ENCODE measurements at places on chromosomes 3 and 15. TPM values are rescaled to one million over a fixed set of nuclear protein-coding genes. Genes with fewer than 3 reads are reported as not detected.

- no peak overlapping the region for H3K27ac ChIP-seq
- DNase-seq = no peak
Observed at GRCh38 chr15:71239592-71240364, 124.5 kb downstream of the THSD4 start.

Gene DUOXA2
- total RNA-seq = not detected

DNA sequence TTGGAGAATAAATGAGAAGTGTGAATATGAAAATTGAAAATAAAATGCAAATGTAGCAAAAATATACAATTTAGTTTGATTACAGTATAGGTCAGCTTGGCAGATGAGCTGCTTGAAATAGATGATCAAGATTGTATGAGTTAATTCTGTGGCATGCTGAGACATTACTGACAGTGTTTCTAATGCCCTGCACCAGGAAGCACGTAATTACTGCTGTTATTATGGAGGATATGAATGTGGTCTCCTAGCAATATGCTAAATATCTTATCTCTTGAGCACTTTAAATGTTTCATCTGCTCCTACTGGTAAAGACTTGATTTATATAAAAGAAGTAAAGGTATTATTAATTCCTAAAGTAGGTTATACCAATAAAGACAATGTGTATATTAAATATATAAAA, 1015.5 kb downstream of the PLOD2 start:
- no peak overlapping the region for H3K27ac ChIP-seq
- no peak overlapping the region for H3K4me3 ChIP-seq
- H3K27me3 ChIP-seq = no peaks in the 10 kb centered on the region
- no peaks in the 10 kb centered on the region for H3K36me3 ChIP-seq
- H3K4me1 ChIP-seq = no peaks in the 10 kb centered on the region

DNA sequence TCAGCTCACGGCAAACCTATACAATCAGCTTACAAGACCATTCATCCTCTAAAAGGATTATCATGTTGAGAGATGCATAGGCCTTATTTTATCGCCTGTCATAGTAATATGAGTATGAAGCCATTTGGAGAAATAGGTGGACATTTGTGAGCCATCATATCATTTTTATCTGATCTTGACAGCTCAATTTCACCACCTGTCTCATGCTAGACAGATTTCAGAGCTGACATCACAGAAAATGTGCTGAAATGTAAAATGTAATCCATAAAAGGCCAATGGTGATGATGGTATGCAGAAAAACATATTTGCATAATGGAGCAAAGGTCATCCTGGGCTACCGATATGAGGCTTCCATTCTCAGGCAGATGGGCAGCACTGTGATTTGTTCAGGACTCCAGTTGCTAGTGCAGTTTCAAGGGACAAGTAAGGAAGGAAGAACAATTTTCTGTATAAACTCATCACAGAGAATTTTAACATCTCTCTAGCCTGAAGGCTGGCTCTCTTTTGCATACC, 221.5 kb downstream of the ULK4 start:
- no peaks in the 10 kb centered on the region for H3K27me3 ChIP-seq
- no peak for DNase-seq
- peaks cover 16% of the 10 kb centered on the region for H3K36me3 ChIP-seq
- H3K4me1 ChIP-seq = no peaks in the 10 kb centered on the region

Gene RNF13
- 28.8 TPM for total RNA-seq

- no peak overlapping the region for H3K4me3 ChIP-seq
- DNase-seq = no peak
- peaks cover 3% of the 10 kb centered on the region for H3K4me1 ChIP-seq
Observed at GRCh38 chr3:60177726-60178125, 1073.5 kb downstream of the FHIT start.

Gene PPP4R2
- total RNA-seq = 102 TPM

DNA sequence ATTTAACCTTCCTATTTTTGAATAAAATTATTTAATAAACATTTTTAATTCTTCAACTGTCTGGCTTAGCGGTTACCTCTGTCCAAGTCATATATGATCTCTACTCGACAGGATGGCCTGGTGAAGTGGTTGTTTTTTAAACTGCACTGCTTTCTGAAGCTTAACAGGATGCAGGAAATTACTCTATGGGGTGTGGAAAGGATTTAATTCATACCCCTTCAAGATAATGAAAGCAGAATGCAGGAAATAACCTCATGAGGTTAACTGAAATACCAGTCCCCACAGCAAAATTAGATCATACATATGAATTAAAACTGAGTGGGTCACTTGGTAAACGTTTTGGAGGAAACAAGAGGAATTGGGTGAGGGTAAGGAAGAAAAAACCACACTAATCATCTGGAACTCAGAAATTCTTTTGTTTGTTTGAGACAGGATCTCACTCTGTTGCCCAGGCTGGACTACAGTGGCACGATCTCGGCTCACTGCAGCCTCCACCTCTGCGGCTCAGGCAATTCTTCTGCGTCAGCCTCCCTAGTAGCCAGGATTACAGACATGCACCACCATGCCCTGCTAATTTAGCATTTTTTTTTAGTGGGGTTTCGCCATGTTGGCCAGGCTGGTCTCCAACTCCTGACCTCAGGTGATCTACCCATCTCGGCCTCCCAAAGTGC, 50.1 kb downstream of the LYSMD4 start:
- H3K27ac ChIP-seq = peak overlapping the region; percentile 83
- peak overlapping the region; percentile 39 for H3K4me3 ChIP-seq
- peaks cover 62% of the 10 kb centered on the region for H3K36me3 ChIP-seq
- peaks cover 32% of the 10 kb centered on the region for H3K4me1 ChIP-seq
- H3K27me3 ChIP-seq = no peaks in the 10 kb centered on the region
- no peak for DNase-seq

GRCh38 chr15:61227950-61228936, 859 bp downstream of the RORA start:
- peak; percentile 6 for DNase-seq
- no peaks in the 10 kb centered on the region for H3K36me3 ChIP-seq
- H3K27ac ChIP-seq = no peak overlapping the region
- peak overlapping the region; percentile 63 for H3K4me3 ChIP-seq
- H3K27me3 ChIP-seq = peaks cover 85% of the 10 kb centered on the region

DNA sequence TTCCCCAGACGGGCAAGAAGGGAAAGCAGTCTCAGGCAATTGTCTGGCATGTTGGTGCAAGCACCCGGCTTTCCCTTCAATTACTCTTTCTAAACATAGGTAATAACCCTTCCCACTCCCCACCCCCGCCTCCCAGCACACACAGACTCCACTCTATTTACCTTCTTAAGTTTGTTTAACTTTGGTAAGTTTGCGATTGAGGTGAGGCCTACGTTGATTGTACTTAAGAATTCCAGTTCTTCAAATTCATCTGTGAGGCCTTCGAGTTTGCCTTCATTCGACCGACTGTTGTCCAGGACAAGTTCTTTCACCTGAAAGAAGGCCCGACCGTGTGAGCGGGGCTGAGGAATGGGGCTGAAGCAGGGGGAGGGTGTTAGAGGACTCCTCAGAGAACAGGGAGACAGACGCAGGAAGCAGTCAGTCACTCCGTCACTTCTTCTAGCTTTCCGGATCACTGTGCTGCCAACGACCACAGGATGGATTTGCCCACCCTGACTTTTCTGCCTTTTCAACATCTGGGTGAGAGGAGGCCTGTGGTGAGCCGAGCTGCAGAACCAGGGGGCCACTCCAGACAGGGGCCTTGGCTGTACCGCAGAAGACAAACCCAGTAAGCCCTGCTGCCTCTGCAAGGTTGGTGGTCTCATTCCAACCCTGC, 33.0 kb downstream of the ANP32A start:
- DNase-seq = no peak
- H3K36me3 ChIP-seq = peaks cover 19% of the 10 kb centered on the region
- H3K4me3 ChIP-seq = no peak overlapping the region
- peaks cover 63% of the 10 kb centered on the region for H3K4me1 ChIP-seq
- no peaks in the 10 kb centered on the region for H3K27me3 ChIP-seq
- H3K27ac ChIP-seq = no peak overlapping the region

Gene SPINK8
- not detected for total RNA-seq

DNA sequence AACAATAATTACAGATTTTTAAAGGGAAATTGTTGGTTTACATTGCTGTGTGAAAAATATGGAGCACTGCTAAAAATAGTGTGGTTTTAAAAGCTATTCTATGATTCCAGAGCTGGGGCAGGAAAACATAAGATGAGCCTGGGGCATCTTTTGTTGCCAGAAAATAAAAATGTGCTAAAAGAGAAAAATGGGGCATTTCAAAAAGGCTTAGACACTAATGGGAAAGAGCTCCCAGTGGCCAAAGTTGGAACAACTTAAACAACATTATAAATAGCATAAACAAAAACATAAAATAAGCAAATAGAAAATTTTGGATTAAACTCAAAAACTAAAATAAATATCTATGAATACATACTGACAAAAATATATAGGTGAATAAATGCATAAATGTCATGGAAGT, 478.9 kb downstream of the NLGN1 start:
- no peak for DNase-seq
- H3K27me3 ChIP-seq = no peaks in the 10 kb centered on the region
- H3K36me3 ChIP-seq = no peaks in the 10 kb centered on the region
- H3K4me1 ChIP-seq = no peaks in the 10 kb centered on the region
- no peak overlapping the region for H3K4me3 ChIP-seq
- H3K27ac ChIP-seq = no peak overlapping the region

GRCh38 chr15:69391046-69391757, 22.9 kb upstream of the KIF23 start:
- no peak overlapping the region for H3K4me3 ChIP-seq
- H3K27me3 ChIP-seq = no peaks in the 10 kb centered on the region
- no peak for DNase-seq
- no peaks in the 10 kb centered on the region for H3K36me3 ChIP-seq
- no peak overlapping the region for H3K27ac ChIP-seq

GRCh38 chr3:145869958-145870357, 291.0 kb downstream of the PLOD2 start:
- no peak overlapping the region for H3K27ac ChIP-seq
- no peaks in the 10 kb centered on the region for H3K27me3 ChIP-seq
- H3K4me3 ChIP-seq = no peak overlapping the region
- no peaks in the 10 kb centered on the region for H3K4me1 ChIP-seq
- H3K36me3 ChIP-seq = no peaks in the 10 kb centered on the region

Gene ACAD9
- 47.5 TPM for total RNA-seq

Gene EFCAB12
- total RNA-seq = 0.24 TPM

DNA sequence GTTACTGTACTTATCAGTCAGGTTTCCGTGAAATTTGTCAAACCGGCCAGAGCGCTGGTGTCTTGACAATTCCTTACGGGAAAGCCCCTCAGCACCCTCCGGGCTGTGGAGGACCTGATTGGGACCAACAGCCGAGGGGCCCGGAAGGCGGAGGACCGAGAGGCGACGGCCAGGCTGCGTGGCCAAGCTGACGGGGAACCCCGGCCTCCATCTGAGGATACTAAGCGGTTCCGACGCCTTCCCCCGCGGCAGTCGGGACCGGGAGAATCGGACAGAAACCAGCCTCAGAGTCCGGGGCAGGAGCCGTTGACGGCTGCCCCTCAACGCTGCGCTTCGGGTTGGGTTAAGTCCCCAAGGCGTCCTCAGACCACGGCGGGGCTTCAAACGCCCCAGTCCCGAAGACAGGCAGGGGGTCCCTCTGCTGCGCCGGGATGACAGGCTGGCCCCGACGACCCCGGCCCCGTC, 499 bp downstream of the ALDH1A2 start:
- peaks cover 2% of the 10 kb centered on the region for H3K4me1 ChIP-seq
- no peak for DNase-seq
- H3K27me3 ChIP-seq = peaks cover 66% of the 10 kb centered on the region
- H3K27ac ChIP-seq = no peak overlapping the region
- peak overlapping the region; percentile 29 for H3K4me3 ChIP-seq

DNA sequence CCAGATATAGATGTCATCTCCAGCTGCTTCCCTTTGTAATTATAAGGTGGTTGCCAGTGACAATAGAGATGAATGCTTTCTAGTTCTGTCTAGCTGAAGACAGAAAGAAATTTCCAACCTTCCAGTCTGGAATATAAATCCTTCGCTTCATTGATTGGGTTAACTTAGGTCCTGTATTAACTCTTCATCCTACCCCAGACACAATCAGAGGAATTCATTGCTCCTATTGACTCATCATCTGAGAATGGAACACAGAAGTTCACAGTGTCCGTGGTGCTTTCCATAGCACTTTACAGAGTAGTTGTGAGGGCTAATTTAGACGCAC, 241.4 kb downstream of the NFKBIZ start:
- no peak for DNase-seq
- peaks cover 42% of the 10 kb centered on the region for H3K4me1 ChIP-seq
- H3K4me3 ChIP-seq = no peak overlapping the region
- no peaks in the 10 kb centered on the region for H3K27me3 ChIP-seq

Gene SMAD6
- total RNA-seq = 0.04 TPM

GRCh38 chr3:169453256-169454059, 210.1 kb downstream of the MECOM start:
- no peak overlapping the region for H3K4me3 ChIP-seq
- H3K36me3 ChIP-seq = no peaks in the 10 kb centered on the region
- no peaks in the 10 kb centered on the region for H3K27me3 ChIP-seq
- no peak overlapping the region for H3K27ac ChIP-seq
- H3K4me1 ChIP-seq = no peaks in the 10 kb centered on the region

Gene STIMATE
- total RNA-seq = 30.0 TPM

- peaks cover 10% of the 10 kb centered on the region for H3K4me1 ChIP-seq
- DNase-seq = no peak
- H3K36me3 ChIP-seq = no peaks in the 10 kb centered on the region
- no peaks in the 10 kb centered on the region for H3K27me3 ChIP-seq
Observed at GRCh38 chr3:12179441-12179840, 20.7 kb upstream of the TIMP4 start.

Gene KNG1
- not detected for total RNA-seq

Gene IL17RC
- total RNA-seq = 0.60 TPM

DNA sequence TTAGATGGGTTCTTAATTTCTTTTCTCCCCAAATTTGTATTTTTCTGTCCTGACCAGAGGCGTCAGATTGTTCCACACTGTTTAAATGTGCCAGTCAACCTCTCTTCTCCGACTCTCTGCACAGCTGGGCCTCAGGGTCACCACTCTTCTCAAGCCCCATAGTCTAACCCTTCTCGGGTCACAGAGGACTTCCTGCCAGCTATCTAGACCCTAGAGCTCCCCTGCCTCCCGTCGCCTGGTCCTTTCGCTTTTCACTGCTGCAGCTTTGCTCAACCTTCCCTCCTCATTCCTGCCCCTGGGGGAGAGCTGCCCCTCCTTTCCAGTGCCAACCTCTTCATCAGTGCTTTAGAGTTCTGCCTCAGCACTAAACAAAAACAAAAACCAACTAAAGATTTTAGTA, 151.7 kb downstream of the ATG7 start:
- H3K4me3 ChIP-seq = no peak overlapping the region

DNA sequence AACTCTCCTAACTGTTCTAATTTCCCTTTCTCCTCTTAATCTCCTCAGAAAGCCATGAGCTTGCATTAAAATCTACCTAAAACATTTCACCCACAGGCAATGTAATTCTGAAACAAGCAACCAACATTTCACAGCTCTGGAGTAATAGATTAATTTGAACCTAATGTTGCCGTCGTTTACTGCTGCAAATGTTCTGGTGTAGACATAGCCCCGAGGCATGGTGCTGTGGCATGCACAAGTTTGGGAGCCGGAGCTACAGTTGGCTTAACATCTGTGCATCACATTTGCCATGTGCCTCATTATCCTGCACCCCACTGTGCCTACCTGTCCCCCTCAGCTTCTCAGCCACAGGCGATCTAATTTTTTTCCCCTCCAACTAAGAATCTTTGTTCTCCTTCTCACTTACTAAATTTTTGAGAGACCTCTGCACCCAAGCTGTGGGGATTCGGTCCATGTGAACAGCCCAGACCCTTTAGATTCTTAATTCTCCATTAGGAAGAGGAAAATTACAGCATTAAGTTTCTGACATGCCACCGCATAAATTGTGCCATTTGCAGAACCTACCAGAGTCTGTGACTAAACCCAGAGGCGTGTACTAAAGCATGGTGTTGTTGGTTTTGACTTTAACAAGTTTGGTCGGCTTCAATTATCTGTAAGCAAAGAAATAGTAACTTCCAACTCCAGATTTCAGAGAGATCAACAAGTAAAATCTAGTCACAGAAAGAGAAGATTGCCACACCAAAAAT, 419.2 kb downstream of the MECOM start:
- no peaks in the 10 kb centered on the region for H3K36me3 ChIP-seq
- no peak overlapping the region for H3K27ac ChIP-seq
- DNase-seq = no peak
- H3K27me3 ChIP-seq = peaks cover 37% of the 10 kb centered on the region

Gene AHSG
- not detected for total RNA-seq

Gene CTXND1
- not detected for total RNA-seq

All from activated naive CD8-positive, alpha-beta T cell treated with anti-CD3 and anti-CD28 coated beads for 36 hours (primary cell).